ENCODE measurements at places on chromosomes 4 and X.

DNA sequence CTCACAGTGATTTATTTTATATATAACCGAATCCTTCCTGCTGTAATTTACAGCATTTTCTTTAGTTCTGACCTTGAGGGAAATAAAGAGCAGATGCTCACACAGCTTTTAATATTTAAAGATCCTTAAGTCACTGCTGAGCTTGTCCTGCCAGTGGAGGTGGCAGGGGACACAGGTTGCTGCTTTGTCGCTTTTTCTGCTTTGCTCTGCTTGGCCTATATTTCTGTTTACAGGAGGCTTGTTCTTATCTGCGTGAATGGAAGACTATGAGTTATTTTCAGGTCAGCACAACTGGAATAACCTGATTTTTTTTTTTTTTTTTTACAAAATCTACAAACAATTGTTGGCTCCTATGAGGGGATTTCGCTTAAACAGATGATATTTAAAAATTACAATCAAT, 2.3 kb downstream of the TXK start:
- no peak for DNase-seq

- no peak for DNase-seq
Measured at GRCh38 chrX:150508451-150509367, 59.7 kb upstream of the MTM1 start.

DNA sequence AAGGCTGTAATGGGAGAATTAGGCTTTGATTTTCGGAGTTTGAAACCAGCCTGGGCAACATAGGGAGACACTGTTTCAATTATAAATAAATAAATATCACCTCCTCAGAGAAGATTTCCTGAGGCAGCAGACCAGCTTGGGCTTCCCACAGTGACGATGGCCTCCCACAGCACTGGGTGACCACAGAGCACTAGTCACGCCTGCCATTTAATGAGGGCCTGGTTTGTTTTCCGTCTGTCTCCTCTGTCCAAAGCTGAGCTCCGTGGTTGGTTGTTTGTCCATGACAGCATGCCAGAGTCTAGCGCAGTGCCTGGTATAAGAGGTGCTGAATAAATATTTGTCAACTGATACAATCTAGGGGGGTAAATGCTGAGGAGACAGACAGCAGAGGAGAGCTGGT, 10.4 kb upstream of the PDGFRA start:
- no peak for DNase-seq

GRCh38 chrX:17930850-17931249, 69.8 kb upstream of the RAI2 start:
- no peak for DNase-seq

DNA sequence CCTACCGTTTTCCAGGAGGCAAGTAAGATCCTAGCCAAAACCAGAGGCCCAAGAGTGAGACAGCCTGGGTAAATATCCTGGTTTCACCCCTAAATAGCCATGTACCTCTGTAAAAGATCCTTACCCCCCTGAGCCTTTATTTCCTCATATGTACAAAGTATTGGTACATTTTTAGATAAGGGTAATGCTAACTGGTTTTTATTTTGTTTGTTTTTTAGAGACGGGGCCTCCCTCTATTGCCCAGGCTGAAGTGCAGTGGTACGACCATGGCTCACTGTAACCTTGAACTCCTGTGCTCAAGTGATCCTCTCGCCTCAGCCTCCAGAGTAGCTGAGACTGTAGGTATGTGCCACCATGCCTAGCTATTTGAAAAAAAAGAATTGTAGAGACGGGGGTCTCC, 29.4 kb downstream of the SERPINA7 start:
- DNase-seq: no peak

DNA sequence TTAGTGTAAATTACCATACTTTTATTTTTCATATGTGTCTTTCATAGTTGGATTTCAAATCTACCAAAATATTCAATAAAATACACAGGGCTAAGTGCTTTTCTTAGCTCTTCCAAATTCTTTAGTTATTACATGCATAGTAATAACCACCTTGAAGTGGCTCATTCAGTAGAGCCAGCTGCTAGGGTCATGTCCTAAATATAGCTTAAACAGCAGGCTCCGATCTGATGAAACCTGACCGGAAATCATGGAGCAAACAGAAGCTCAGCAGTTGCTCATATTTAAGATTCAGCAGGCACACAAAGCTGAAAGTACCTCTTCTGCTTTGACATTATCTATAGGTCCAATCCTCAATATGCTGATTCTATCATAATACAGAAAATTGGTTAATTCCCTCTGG, 1470.4 kb downstream of the ADGRL3 start:
- DNase-seq: no peak

DNA sequence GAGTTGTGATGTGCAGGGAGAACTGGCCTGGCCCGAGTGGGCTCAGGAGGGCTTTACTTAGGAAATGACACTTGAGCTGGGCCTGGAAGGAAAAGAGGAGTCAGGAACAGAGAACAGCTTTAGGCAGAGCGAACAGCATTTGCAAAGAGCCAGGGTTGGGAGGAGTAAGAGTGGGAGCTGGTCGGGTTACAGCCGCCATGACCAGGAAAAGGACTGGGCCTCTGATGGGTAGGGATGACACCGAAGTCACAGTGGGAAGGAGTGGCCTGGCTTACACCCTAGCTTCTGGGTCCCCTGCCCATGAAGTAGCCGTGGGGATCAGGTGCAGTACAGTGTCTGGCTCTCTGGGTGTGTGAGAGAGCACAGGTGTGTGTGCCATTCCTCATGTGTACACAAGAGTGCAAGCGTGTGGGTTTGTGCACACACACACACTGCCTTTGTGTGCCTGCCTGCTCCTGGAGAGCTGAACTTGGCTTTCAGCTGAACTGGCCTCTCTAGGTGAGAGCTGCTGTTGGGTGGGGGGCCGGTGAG, 31.6 kb downstream of the TRMT44 start:
- no peak for DNase-seq

DNA sequence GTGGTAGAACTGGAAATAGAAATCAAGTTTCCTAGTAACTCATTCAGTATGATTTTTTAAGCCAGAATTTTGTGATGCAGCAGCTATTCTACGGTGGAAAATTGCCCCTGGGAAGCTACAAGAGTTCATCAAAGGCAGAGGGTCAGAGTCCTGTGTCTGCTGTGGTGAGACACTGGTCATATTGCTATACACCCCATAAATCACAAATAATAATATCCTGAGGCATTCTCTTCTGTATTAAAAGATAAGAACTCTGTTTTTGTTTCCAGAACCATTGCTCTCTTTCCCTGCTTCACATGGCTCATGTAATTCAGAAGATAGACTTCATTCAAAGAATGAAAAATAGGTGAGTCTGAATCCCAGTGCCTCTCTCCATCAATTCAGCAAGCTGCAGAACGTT, 188.8 kb upstream of the NOCT start:
- no peak for DNase-seq

- no peak for DNase-seq
Measured at GRCh38 chr4:10688022-10688421, 3.5 kb upstream of the CLNK start.

DNA sequence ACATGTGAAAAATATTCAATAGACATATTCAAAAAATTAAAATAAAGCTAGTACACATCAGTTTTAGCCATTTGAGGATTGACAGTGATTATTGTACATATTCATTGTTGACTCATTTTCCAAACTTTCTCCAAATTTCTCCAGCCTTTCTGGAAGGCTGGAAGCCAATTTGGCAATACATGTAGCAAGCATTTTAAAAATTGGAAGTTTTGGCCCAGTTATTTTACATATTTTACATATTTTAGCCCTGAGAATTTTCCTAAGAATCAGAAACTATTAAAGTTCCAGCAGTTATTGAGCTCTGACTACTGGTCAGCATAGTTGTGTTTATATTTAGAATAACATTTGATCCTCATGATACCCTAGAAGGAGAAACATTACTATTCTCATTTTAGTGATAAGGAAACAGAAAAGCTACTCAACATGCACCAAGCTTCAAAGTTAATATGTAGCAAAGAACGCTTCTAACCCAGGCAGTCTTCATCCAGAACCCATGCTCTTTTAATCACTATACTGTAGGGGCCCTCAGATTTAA, 3.2 kb downstream of the CABS1 start:
- DNase-seq: no peak

- DNase-seq: no peak
Measured at GRCh38 chrX:39337451-39337850, 536.2 kb downstream of the MID1IP1 start.

DNA sequence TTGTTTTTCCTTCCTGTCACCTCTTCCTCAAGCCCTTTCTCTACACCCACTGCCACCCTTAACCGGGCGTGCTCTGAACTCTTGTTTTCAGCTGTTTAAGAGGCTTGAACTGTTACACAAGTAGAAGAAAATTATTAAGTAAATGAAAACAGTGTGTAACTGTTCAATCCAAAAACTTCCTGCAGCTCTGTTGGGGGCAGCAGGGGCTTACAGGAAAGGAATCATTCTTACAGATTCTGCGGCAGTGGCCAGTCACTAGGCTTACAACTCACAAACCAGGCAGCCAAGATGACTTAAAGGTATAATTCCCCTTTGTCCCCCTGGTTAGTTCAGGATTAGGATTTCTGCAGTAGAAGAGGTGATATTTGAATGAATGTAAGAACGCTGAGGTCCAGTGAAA, 70.2 kb upstream of the ETNPPL start:
- no peak for DNase-seq

Measured in stimulated activated CD8-positive, alpha-beta memory T cell treated with anti-CD3 and anti-CD28 coated beads, Interleukin-7, amount 100 ng/mL, for 1 hour (primary cell).